Lung (tissue), 17 donors: ENCODE measurements at places on chromosomes 1 and 21. TPM values are rescaled to one million over a fixed set of nuclear protein-coding genes. Genes with fewer than 3 reads are reported as not detected.

The NPHP4 gene
- 6.6 TPM for polyA plus RNA-seq

The ZNF648 gene
- polyA plus RNA-seq, result 0.21 TPM

DNA sequence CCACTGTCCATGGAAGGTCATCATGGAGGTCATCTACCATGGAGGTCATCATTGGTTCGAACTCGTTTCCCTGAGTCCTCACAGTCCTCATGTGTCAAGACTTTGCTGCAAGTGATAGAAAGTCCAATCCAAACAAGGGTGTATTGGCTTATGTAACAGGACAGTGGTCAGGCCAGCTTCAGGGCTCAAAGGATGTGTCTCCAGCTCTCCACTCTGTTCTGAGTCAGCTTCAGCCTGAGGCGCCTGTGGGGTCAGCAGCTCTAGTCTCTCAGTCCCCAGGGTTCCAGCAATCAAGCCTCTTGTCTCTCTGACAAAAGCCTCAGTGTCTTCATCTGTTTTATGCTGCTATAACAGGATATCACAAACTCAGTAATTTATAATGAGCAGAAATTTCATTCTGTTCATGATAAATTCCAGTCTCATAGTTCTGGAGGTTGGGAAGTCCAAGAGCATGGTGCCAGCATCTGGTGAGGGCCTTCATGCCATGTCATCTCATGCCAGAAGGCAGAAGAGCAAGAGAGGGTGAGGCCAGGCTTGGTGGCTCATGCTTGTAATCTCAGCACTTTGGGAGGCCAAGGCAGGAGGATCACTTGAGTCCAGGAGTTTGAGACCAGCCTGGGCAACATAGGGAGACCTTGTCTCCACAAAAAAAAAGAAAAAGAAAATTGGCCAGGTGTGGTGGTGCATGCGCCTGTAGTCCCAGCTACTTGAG is 19.5 kb downstream of the A3GALT2 start:
- no peak for DNase-seq
- peaks cover 8% of the 10 kb centered on the region for H3K36me3 ChIP-seq
- no peak overlapping the region for H3K4me3 ChIP-seq
- peaks cover 20% of the 10 kb centered on the region for H3K4me1 ChIP-seq

DNA sequence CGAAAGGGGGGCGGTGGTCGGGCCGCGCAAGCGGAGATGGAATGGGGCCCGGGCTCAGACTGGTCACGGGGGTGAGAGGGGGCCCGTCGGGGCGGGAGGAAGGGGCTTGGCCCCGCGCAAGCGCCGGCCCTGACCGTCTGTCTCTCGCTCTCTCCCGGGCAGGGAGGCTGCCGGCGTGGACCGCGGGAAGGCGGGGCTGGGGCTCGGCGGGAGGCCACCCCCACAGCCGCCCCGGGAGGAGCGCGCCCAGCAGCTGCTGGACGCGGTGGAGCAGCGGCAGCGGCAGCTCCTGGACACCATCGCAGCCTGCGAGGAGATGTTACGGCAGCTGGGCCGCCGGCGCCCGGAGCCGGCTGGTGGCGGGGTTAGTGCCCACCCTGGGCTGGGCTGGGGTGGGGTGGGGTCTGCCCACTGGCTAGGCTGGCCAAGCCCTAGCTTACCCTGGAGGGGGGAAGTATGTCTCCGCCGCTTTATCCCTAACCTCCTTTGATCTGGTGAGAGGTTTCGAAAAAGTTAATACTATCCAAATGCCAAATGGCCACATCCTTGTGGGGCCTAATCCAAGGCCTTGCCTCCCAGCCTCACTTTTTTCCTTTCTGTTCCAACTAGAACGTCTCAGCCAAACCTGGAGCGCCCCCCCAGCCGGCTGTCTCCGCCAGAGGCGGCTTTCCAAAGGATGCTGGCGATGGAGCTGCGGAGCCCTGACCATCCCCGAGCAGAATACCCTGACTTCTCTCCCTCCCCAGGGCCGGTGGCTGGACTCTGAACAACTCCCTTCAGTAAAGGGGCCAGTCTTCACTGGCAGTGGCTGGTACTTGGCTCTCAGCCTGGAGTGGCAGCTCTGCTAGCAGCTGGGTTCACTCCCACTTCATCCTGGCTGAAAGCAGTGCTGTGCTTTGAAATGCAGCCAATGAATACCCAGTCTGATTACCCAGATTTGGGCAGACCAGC is 636 bp upstream of the YRDC start:
- DNase-seq, result peak; percentile 82
- peak overlapping the region; percentile 92 for H3K27ac ChIP-seq
- peaks cover 22% of the 10 kb centered on the region for H3K36me3 ChIP-seq
- no peaks in the 10 kb centered on the region for H3K27me3 ChIP-seq
- H3K4me1 ChIP-seq, result peaks cover 4% of the 10 kb centered on the region

DNA sequence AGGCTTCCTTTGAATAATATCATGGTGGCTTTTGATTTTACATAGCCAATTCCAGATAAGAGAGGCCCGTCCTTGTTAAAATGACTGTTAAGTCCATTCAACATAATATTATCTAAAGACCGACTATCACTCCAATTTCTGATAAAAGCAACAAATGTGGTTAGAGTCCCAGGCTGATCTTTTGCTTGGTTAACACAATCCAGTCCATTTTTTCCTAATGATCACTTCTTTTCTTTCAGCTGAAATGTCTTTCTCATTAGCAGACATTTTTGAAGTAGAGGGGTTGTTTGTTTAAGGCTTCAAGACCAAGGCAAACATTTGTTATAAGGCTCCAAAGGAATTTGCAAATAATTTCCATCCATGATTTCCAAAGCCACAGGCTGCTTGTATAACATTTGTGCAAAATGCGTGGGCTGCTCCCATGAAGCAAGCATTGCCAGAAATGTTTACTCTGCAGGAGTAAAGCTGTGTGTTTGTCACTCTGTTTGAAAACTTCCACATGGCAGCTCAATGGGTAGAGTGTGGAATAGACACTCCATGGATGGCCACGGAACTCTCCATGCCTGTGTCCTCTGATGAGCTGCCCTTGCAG is 111.5 kb downstream of the PSMG1 start:
- peak; percentile 87 for DNase-seq
- peak overlapping the region; percentile 51 for H3K27ac ChIP-seq
- H3K27me3 ChIP-seq, result no peaks in the 10 kb centered on the region
- no peaks in the 10 kb centered on the region for H3K36me3 ChIP-seq
